ENCODE measurements at places on chromosomes 12 and 14.
A peak's percentile ranks its signal among the peaks of the same experiment; 100 is the strongest.

GRCh38 chr12:129854591-129854990 is 49.2 kb downstream of the TMEM132D start:
- no peak for DNase-seq

GRCh38 chr14:35388656-35389314 is 15.8 kb downstream of the NFKBIA start:
- DNase-seq = peak; percentile 31

DNA sequence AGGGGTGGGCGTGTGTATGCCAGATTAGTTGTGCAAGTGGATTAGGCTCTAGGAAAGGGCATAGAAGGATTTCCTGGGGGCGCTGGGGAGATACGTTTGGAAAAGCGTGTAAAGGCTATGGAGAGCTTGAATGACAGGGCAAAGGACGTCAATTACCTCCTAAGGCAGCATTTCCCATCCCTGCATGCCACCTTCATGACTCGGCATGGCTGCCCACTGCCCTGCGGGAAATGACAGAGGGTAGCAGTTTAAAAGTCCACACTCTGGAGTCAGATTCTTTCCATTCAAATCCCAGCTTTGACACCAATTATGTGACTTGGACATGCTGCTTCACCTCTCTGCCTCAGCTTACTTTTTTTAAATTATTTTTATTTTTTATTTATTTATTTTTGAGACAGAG is 14.8 kb upstream of the TMEM229B start:
- no peak for DNase-seq

- no peak for DNase-seq
Observed at GRCh38 chr14:80425686-80426085, 214.4 kb upstream of the DIO2 start.

GRCh38 chr12:75662511-75663159 is 151.2 kb upstream of the KRR1 start:
- DNase-seq = no peak

- DNase-seq = no peak
Observed at GRCh38 chr12:28172434-28173030, 17.7 kb upstream of the CCDC91 start.

DNA sequence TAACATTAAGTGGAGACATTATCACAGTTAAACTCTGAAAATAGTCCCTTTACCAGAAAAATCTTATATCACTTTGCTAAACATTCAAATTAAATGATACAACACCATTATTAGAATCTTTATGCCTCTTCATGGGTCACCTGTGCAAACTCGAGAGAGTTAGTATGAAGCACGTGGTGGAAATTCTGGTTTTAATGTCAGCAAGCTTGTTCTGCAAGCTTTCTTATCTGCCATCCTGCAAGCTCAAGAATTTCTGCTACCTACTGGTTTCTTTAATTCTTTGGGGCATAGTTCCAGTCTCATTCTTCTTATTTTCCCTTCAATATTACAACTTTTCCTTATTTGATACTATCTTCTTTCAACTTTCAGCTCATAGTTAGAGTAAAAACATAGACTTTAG is 868 bp downstream of the CATSPERB start:
- no peak for DNase-seq

DNA sequence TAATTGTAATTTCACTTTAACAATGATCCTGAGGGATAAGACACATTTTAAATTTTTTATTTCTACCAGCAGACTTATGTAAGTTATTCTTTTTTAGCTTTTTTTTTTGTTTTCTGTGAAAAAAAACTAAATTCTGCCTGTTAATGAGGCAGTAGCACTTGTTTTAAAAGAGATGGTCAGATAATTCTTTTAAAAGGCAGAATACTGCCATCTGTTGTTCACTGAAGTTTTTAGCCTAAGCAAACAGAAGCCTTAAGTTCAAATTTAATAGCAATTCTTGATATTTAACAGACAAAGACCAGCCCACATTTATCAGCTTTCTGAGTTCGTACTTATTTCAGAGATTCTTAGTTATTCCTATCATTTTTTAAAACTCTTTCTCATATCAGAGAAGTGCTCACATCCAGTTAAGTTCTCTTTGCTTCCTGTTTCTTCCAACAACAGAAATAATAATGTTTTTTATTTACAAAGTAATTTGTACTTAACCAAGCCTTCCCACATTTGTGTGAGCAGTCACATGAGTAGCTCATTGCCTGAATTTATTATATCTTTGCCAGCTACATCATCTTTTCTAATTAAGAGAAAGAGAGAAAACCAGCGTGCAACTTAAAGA is 93.4 kb upstream of the SLCO1C1 start:
- DNase-seq = no peak

- no peak for DNase-seq
Observed at GRCh38 chr12:105921872-105922669, 216.7 kb downstream of the NUAK1 start.

DNA sequence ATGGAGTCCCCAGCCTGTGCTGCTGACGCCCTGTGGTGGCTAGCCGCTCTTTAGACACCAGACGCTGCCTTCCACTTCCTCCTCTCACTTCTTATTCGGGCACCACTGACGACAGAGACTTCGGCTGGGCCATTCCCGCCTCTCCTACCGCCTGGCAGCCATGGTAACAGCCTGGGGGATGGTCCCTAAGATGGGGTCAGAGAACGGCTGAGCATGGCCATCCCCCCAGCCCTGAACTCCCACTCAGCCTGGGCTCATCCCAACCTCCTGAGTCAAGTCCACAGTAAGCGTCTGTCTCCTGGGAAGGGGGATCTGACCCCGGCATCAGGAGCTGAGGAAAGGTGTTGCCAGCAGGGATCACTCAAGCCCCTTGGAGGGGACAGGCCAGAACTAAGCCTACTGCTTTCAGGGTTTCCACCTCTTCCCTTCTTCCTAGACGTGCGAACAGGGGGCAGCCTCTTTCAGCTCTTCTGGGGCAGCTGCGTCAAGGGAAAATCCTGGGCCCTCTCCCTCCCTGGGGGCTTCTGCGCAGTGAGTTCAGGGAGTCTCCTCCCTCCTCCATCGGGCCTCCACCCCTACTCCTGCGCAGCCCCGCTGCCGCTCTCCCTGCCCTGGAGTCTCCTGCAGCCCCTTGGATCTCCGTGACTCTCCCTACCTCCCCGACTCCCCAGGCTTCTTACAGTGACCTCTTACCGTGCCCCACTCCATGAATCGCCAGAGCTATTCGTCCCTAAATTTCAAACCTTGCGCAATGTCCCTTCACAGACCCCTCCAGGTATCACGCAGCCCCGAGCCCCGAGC is 643 bp upstream of the TAMALIN start:
- DNase-seq = peak; percentile 94

DNA sequence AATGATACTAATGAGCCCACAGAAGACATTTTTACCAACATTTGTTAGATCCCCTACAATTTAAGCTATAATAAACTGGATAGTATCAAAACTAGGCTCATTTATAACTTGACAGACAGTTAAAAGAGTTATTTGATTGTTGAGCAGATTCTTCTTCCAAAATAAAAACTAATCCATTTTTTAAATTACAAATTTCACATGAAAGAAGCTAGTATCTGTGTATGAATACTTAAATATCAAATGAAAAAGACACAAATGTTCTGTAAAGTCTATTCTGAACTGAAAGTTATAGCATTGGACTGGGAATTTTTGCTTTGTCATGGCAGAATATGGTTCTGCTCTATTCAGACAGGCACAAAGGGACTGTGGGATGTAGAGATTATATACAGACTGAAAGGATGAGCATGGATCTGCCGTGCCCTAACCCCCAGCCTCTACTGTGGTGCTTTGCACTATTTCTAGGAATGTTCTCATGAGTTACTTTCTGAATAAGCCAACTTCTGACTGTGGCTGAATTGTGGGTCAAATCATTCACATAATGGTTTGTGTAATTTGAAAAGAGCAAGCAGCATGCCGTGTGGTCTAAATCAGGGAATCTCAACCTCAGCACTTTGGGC is 352.7 kb downstream of the KCNH5 start:
- DNase-seq = no peak

DNA sequence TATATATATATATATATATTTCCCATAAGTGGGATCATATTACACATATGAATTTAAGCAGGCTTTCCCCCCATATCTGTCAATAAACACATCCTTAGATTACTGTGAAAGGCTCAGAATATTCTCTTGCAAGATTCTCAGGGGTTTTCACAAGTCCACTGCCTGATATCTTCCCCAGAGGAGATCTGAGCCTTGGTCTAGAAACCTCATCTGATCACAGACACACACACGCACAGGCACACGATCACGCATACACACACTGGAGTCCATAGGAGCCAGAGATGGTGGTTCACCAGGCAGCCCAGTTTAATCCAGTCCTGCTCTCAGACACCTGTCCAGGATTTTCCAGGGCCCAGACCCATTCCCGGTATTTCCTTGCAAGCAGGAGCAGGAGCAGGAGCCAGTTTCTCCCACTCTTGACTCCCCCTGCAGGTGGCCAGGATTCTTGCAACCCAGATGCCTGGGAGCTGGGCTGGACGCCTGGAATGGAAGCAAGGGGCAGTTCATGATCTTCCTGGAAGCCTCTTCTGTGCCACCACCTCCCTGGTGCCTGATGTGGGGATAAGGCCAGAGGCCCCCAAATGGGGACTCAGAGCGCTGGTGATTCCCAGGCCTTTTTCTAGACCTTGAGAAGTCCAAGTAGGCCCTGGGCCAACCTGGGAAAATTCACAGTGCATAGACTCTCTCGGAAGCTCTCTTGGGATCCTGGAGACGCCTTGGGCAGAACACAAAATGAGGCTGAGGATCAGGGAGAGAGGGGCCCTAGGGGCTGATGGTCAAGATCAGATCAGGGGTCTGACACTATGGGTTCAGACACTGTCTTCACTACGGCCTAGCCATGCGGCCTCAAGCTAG is 16.5 kb upstream of the KRT78 start:
- DNase-seq = peak; percentile 39

- peak; percentile 29 for DNase-seq
Observed at GRCh38 chr12:55780685-55781084, 36.8 kb downstream of the SARNP start.

DNA sequence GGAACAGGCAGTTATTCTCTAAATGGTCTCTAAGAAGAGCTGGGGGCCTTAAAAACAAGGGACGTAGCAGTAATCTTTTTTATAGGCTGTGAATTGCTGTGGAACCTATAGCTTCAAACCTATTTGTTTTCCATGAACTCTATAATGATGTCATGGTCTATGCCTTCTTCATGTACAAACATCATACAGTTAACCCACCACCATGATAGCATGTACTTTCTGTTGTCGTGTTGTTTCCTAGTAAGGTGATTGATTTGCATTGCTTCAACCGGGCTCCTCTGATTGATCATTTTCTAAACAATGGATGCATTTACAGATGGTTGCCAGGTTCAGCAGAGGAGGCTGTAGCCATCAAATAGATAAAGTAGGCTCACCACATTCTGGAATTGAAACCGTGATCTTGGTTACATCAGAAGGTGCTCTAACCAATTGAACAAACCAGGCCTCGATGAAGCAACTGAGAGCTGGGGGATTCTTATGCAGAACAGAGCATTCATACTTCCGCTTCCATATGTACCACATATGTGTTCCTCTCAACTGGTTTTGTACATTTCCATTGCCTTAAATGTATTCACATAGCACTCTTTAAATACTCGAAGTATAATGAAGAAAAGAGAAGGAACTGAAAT is 25.6 kb upstream of the PCNX1 start:
- peak; percentile 94 for DNase-seq

DNA sequence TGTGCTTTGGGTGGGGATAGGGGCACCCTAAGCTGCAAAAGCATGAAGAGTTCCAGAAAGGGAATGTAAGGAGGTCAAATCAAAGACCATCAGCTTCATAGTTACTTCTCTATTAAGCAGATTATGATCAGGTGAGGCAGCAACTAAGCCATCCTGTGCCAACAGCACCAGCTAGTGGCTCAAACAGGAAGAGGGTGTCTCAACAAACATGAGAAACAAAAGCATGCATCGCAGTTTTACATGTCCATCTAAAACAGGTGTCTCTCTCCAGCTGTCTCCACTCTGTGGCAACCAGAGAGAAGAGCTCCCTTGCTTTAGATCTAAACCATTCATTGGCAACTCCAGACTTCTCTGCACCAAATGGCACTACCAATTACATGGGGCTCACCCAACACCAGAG is 52.9 kb downstream of the ACTN1 start:
- no peak for DNase-seq

DNA sequence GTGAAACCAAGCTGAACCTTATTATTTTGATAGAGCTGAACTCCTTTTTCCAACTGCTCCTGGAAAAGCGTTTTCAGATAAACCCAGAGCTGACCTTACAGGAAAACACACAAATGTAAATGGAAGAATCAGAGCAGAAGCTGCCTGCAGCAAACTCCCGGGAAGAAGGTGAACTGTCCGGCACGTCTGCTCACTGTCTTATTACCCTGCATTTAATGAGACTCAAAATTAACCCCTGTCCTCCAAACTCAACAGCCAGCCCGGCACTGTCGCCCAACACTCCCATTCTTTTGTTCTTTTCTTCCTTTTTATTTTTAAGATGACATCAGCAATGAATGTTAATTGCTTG is 1046.9 kb upstream of the FLRT2 start:
- DNase-seq = no peak

DNA sequence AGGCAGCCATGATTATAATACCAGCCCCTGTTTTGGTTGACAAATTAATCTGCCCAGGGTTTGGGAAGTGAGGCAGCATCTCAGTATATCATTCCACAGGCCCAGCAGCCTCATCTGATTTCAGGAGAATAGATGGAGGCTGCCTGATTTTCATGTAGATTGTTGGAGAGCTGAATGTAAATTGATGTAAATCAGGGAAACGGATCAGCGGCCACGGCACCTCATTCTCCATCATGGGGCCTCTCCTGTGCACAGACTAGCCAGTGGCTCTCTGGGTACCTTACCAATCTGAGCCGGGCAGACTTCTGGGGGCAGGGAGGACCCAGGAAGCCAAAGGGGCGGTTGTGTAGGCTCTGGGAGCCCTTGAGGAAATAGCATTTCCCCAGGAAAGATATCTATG is 63.7 kb upstream of the GSC start:
- DNase-seq = no peak

DNA sequence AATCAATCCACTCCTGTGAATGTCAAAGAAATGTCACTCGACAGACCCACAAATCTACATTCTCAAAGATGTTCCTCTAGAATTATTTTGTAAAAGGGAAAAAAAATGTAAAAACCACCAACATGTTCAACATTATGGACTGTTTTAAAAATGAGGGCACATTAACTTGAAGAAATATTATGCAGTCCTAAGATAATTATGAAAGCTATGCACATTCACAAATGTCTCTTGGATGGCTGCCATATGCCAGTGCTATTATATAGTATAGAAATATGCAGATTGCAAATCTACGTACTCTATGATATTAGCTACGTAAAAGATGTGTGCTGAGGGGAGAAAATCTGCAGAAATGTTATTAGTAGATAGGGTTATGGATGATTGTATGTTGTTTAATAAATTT is 334.2 kb downstream of the BMP4 start:
- no peak for DNase-seq

- peak; percentile 71 for DNase-seq
Observed at GRCh38 chr14:73762375-73762822, 48.2 kb upstream of the PNMA1 start.

DNA sequence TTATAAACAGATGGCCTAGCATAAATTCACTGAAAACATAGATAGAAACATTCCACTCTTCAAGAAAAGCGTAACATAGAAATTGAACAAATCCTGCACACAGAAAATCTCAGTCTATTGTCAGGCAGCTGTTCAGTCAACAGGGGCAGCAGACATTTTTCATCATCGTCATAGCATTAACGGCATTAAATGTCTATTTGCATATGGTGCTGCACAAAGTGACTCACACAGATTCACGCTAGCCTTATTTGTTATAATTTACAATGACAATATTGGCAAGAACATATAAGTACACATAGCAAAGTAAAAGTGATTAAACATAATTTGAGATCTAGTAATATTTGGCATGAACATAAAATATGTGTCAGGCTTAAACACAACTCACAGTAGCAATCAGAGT is 95.7 kb downstream of the CEP128 start:
- DNase-seq = no peak

- DNase-seq = no peak
Observed at GRCh38 chr12:113070117-113070906, 13.8 kb downstream of the DTX1 start.
